ENCODE measurements at places on chromosomes 12 and 14.

DNA sequence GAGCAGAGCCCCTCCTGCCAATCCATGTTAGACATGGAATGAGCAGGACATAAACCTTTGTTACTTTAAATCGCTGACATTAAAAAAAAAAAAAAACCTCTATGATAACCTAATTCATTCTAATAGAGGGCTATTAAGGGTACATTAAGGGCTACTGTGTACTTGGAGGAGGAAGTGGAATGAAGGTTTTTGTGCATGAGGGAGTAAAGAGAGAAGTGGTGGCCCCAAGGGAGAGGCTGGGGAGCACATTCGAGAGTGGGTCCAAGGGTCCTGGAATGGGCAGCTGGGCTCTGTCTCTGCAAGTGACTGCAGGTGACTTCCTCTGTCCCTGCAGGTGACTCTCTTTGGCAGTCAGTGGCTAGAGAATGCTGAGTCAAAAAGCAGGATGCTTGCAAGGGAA lies 32.1 kb upstream of the PTGDR start:
- no peak for DNase-seq

DNA sequence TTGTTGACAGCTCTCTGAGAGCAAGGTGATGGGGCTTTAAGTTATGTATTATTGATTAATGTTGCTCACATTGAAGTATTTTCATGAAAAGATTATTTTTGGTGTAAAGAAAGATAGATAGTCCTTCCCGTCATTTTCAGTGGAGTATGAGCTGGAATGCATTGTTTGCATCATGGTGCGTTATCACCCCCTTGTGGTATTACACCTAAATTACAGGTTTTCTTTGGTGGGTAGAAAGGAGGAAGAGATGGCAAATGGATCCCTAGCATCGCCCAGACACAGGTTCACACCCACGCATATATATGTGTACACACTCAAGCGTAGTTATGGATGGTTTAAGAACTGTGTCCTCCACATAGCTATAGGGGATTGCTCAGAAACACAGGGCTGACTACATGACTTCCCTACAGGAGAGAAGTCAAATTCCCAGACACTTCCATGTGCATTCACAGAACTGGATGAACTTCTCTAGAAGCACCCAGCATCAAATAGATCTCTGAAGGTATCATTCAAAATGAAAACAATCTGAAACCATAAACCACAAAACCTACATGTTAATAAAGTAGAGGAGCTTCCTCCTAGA lies 14.4 kb upstream of the SERPINA10 start:
- DNase-seq: no peak

- DNase-seq: no peak
These were observed 260.5 kb downstream of the ADAMTS20 start for GRCh38 chr12:43291516-43291915.

DNA sequence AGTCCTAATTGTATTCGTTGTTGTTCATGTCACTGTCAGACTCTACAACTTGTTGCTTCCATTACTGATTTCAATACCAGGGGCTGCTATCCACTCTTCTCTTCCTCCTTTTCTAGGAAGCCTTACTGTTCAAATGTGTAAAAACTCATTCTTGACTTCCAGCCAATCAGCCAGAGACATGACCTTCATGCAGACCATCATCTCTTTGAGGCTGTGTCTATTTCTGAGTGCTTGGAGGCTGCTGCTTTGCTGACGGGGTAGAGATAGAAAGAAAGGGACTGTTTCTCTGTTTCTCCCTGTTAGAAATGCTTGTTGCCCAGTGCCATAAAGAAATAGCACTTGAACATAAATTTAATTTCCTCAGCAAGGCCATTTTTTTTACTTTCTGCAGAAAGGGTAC lies 282.9 kb downstream of the RGS6 start:
- no peak for DNase-seq

DNA sequence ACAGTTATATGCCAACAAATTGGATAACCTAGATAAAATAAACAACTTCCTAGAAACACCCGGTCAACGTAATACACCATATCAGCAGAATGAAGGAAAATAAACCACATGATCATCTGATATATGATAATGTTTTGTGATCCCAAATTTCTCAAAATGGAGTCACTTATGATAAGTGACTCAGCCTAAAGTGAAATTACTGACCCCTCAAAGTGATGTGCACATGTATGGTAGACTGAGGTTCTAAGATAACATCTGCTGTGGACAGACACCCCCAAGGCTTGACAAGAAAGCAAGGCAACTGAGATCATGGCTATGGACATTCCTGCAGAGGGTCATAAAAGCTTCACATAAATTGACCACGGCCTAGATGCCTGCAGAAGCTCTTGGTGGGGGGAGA lies 105.1 kb upstream of the DCN start:
- DNase-seq: no peak

- DNase-seq: no peak
These were observed 196.3 kb downstream of the TSPAN9 start for GRCh38 chr12:3273409-3273853.

DNA sequence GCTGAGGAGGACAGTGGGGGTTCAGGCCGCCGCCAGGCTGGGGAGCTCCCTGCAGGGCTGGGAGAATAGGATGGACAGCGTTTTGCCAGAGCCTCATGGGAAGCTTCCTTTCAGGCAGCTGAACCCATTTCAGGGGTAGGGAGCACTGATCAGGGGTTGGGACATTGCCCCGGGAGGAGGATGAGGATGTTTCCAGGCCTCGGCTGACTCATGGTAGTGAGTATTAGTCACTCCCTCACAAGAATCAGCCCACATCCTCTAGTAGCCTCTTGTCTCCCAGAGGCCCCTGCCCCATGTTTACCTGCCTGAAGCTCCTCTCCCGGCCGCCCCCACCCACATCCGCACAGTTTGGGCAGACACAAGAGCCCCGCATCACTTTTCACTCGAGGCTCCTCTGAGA lies 89.8 kb downstream of the ZFP36L1 start:
- no peak for DNase-seq

- no peak for DNase-seq
These were observed 38.0 kb downstream of the TBC1D15 start for GRCh38 chr12:71877335-71878121.
